ENCODE measurements at places on chromosomes 12 and 14. TPM values are rescaled to one million over a fixed set of nuclear protein-coding genes. Genes with fewer than 3 reads are reported as not detected.

Gene CHPT1
- 178 TPM for total RNA-seq

Gene KRT72
- not detected for total RNA-seq

Gene DAO
- total RNA-seq, result 1.1 TPM

Gene TMEM132C
- not detected for total RNA-seq

Gene NUBPL
- total RNA-seq, result 44.1 TPM

Gene MYH6
- not detected for total RNA-seq
